Stimulated activated CD4-positive, alpha-beta T cell treated with anti-CD3 and anti-CD28 coated beads, TNF-alpha, amount 100 ng/mL, for 1 hour (primary cell): ENCODE measurements at places on chromosomes 3 and 15.

DNA sequence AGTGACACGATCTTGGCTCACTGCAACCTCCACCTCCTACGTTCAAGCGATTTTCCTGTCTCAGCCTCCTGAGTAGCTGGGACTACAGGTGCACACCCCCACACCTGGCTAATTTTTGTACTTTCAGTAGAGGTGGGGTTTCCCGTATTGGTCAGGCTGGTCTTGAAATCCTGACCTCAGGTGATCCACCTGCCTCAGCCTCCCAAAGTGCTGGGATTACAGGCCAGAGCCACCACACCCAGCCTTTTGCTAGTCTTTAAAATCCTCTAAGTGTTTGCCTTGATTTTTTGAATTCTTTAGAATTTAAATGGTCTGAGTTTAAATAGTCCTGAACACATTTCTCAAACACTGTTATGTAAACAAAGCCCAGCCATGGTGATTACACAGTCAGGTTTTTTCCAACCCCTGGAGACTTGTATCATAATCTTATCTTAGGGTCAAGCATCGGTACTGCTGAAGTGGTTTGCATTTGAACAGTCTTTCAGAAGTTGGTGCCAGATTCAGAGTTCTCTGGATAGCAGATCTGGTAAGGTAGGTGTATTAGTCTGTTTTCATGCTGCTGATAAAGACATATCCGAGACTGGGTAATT, 28.2 kb upstream of the PIAS1 start:
- DNase-seq = no peak

GRCh38 chr3:24886501-24886900, 391.9 kb upstream of the THRB start:
- DNase-seq = no peak

- DNase-seq = no peak
Observed at GRCh38 chr3:16647668-16648067, 42.4 kb upstream of the DAZL start.

DNA sequence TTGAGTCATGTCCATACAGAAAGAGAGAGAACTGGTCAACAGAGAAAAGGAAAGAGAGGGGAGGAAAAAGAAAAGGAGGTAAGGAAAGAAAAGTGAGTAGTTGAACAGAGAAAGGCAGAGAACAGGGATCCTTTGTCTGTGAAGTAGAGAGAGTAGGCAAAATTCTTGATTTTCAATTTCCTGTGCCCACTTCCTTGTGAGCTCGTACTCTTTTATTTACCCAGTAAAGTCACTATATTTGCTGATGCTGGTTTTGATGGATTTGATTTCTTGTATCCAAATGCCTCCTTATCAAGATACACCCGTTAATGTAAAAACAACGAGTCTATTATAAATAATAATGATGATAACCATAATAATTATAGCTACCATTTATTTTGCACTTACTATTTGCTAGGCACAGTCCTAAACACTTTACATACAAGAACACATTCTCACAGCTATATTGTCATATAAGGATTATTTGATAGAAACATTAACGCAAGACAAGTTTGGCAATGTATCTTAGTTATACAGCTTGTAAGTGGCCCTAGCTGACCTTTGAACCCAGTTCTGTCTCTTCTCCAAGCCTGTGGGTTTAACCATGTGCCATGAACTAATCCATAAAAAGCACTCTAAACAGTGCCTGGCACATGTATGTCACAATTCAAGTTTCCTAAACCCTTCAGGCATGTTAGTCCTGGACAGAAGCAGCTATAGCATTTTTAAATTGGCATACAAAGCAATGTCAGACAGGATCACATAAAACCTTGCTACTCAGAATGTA, 6.7 kb upstream of the P2RY1 start:
- no peak for DNase-seq

GRCh38 chr3:178001670-178002101, 534.5 kb upstream of the KCNMB2 start:
- no peak for DNase-seq

DNA sequence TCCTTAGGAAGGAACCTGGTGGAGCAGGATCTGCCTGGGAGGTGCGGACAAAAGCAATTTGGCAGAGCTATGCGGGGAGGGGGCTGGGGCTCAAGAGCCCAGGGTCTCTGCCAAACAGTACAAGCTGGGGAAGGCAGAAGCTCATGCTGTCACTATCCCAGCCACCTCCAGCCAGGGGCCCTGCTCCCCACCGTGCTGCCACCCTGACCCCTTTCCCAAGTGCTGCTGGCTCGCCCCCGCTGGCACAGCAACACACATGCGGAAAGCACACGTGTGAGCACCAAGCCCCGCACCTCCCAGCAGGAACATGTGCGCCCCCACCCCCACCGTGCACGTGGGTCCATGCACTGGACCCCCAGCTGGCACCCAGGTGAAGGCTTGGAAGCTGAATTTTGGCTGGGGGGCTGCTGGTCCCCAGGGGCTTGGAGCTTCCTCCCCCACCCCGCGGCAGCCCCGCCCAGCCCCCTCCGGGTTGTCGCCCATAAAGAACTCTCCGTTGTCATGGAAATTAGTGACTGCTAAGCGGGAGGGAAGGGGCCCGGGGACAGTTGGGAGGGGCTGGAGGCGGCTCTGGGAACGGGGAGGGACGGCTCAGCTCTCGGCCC, 742 bp downstream of the CAMKV start:
- DNase-seq = no peak

GRCh38 chr3:140216249-140216648, 281.3 kb downstream of the CLSTN2 start:
- DNase-seq = no peak

DNA sequence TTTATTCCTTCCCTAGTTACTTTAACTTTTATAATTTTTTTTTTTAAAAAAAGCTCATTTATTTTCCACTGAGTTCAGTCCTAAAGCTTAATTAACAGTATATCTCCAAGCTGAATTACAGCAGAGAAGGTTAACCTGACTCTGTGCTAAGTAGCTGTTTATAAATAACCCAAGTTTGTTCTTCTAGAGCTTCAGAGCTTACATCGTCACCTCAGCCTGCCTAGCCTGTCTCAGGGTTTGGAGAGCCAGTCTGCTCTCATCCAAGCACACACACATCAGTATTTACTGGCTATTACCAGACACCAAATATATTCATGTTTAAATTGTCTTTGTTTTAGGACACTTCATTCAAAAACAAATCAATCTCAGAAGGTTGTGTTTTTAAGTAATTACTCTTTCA, 154.9 kb downstream of the CDIN1 start:
- DNase-seq = no peak

- no peak for DNase-seq
Observed at GRCh38 chr3:103388214-103388613, 953.4 kb downstream of the ZPLD1 start.

DNA sequence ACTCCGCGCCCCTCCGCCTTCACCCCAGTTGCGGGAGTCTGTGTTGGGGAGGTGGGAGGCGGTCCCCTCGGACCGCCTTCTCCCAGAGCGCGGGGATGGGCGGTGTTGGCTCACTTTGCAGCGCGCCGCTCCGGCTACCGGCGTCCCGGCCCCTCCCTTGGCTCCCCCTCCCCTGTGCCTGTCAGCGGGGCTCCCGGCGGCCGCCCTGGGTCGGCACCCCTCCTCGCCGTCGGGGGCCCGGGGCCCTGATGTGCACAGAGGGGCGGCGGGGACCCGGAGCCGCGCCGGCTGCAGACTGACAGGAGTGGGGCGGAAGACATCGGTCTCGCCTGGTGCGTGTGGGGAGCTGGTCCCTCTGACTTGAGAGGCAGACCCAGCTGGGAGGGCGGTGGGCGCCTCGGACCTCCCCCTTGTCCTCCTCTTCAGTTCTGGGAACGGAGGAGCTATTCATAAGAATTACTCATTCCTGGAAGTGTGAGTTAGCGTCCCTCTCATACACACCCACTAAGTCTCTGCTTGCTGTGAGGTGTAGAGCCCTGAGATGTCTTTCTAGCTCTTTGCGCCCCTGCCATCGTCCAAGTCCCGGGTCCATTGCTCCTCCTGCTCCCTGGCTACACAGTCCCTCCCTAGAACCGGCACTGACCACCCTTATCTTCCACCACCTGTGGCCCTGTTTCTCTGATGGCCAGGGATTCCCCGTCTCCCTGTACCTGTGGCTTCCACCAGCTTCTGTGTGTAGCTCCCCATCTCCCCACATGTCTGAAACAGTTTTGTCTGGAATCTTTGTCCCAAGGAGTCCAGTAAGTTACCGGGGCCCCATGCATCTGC, 42.3 kb upstream of the ROPN1 start:
- no peak for DNase-seq

DNA sequence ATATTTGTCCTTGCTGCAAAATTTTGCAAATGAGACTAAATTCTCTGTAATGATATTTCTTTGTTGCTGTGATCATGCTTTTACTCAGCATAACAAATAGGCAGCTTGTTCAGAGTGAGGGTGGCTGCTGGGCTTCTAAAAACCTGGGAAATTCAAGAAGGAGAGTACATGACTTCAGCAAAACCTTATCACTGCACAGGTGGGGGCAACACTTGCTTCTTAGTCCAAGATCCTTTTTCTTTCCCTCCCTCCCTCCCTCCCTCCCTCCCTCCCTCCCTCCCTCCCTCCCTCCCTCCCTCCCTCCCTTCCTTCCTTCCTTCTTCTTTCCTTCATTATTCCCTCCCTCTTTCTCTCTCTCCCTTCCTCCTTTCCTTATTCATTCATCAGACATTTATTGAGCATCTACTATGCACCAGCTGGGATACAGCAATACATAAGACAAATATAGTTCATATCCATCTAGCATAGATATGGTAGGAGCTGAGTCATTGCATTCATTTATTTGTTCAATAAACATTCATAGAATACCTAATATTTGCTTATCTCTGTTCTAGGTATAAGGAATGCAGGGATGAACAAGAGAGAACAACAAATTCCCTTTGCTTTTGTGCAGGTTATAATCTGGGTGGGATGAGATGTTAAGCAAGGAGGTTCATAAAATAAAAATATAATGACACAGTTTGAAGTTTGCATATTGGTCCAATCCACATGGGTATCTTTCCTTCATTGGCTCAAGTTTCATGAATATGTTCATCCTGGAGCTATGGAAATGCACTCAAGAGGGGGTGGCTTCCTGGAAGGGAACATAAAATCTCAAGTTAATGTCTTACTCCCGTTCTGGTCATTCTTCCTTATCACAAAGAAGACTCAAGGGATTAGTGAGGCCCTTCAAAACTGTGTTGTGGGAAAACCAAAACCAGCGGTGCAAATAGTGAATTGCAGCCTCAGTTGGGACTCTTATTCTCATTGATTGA, 210.7 kb downstream of the PDCD6IP start:
- no peak for DNase-seq

DNA sequence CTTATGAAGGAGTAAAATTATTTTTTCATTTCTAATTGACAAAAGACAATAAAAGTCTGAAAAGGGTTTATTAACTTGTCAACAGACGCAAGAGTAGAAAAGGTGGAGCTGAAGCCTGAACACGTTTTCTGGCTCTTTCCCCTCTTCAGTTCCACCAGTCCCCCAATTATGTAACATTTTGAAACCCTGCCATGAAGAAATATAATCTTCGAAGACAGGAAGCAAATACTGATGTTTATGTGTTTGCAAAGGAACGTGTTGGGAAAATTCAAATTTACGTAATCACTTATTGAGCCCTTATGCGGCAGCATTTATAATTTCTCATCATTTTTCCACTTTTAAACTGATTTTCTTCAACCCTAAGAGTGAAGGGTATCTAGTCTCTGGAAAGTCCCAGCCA, 767 bp downstream of the AP3S2 start:
- no peak for DNase-seq

DNA sequence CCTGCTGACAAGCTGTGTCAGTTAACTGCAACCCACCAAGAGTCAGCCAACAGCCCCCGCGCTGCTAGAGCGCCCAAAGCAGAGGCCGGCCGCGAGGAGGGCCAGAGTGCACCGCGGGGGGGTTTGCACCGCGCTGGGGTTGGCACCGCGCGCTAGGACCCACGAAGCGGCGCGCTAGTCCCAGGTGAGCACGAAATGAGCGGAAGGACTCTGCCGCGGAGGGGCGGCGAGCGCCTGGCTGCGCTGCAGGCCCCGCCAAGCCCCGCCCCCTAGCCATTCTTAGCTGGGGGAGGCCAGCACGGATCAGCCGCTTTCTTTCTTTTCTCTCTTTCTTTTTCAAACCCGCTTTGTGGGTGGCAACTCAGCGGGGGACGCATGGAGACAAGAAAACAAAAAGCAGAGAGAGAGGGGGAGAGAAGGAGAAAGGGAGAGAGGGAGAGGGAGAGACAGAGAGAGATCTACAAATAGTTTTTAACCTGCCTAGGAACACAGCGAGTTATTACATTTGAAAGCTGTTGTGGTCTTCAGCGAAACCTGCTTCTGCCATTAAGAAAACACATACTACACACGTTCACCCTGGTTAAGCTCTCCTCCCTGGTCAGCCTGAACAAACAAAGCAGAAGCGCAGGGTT, 6.9 kb upstream of the FOXB1 start:
- no peak for DNase-seq

DNA sequence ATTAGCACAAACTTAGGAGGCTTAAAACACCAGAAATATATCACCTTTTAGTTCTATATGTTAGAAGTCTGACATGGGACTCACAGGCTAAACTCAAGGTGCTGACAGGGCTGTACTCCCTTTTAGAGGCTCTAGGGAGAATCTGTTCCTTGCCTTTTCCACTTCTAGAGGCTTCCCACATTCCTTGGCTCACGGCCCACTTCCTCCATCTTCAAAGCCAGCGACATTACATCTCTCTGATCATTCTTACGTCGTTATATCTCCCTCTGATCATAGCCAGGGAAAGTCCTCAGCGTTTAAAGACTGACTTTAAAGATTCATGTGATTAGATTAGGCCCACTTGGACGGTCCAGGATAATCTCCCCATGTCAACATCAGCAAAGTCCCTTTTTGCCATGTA, 166.3 kb downstream of the GREM1 start:
- no peak for DNase-seq

DNA sequence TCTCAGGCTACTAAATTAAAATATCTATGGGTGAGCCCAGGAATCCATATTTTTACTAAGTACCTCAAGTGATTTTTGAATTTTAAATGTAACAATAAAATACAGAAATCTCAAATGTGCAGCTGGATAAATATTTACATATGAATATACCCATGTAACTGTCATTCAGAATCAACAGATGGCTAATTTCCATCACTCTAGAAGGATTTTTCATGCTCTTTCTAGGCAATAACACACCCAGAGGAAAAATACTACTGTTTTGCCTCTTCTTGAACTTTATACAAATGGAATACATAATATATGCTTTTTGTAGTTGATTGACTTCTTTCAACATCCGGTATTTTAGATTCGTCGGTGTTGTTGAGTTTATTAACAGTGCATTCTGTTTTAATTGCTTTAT, 601.3 kb upstream of the NECTIN3 start:
- DNase-seq = no peak

DNA sequence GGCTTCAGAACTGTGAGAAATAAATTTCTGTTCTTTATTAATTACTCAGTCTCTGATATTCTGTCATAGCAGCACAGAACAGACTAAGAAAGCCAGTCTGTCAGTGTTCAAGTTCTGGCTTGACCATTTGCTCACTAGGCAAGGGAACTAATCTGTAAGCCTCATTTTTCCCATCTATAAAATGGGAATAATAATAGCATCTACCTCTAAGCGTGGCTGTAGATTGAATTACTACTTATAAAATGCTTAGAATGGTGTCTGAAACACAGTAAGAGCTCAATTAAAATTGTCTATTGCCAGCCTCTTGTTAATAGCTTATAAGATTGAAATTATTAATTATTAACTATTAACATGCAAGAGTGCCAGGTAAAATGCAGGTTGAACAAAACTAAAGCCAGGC, 209.7 kb upstream of the LRRFIP2 start:
- no peak for DNase-seq

GRCh38 chr3:37861620-37862041, at the start of gene CTDSPL:
Gene CTDSPL (plus strand): TSS chr3:37861880. CDS start chr3:37862200, 320 bp downstream.
- DNase-seq = no peak
